ENCODE measurements at places on chromosomes 11 and 22.

GRCh38 chr22:38148245-38148644, 33.4 kb downstream of the PLA2G6 start:
- no peak for DNase-seq

DNA sequence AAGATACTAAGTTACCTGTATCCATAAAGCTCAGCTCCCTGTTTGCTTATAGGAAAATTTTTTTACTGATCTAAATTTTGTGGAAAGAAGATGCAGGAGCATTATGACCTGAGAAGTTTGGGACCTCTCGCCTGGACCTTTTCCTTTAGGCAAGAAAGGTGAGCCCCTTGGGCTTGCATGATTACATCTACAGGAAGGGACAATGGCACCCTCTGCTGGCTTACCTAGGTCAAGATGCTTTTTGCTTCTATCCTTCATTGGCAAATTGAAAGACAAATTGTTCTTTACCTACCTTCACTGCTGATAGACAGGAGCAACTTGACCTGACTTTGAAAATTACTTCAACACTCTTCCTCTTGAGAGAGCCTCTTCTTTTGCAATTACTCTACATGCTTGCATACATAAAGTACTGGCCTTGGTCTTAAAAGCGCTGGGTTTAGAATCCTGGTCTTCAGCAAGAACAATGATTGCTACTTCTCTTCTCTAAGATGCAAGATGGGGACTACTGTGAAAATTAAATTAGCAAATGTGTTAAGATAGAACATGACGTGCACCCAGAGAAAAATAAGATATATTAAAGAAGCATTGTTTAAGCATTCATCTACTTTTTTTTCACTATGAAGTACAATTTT, 147.2 kb downstream of the TRPC6 start:
- no peak for DNase-seq

GRCh38 chr22:47600281-47600680, 837.8 kb downstream of the TBC1D22A start:
- no peak for DNase-seq

DNA sequence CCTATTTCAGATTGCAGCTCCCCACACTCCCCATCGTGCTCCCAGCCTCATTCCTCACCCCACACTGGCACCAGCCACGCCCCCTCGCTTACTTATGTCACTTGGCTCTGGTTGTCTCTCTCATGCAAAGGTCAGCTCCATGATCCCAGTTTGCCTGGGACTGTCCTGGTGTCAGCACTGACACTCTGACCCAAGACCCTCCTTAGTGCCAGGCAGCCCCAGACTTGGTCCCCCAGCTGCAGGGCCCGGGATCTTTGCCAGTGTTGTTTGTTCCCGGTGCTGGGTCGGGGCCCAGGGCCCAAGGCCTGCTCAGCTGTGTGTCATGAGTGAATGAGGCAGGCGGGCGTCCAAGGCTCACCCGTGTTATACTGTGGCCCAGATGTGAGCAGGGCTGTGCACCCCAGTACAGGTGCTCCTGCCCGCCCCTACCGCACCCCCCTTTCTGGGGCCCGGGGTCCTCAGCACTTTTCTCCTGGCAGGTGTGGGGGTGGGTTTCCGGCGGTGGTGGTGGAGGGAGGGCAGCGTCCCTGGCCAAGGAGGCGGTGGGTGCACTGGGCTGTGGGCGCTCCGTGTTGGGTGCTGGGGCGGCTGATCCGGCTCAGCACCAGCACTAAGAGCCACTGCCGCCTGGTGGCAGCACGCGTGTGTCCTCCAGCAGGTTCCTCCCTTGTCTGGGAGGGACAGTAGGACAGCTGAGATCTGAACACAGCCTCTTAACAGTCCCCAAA, 19.5 kb downstream of the IL17REL start:
- DNase-seq: peak; percentile 83

GRCh38 chr22:21972806-21973205, 9.8 kb downstream of the TOP3B start:
- DNase-seq: no peak

Data from activated T-cell treated with anti-CD3 and anti-CD28 coated beads, Interleukin-2, amount 50 U/mL, for 24 hours (primary cell).